NCI-H1694 (cell line): ENCODE measurements at places on chromosomes 16 and 17.

GRCh38 chr16:88196471-88197400 is 186.0 kb upstream of the ZNF469 start:
- no peak for DNase-seq

DNA sequence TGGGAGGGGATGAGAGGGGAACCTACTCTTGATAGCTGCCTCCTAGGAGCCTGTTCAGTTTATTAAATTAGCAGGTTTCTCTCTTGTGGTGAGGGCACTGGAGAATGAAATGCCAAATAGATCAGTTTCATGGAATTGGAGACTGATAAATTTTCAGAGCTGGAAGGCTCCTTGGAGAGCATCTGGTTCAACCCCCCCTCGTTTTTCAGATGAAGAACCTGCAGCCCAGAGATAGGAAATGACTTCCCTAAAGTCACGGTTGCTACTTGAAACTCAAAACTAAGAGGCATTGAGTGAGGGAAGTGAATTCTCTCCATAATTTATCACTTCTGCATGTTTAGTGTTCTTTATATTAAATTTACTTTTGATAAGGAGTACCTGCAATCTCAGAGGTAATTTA is 366.0 kb upstream of the CCL2 start:
- DNase-seq = no peak

DNA sequence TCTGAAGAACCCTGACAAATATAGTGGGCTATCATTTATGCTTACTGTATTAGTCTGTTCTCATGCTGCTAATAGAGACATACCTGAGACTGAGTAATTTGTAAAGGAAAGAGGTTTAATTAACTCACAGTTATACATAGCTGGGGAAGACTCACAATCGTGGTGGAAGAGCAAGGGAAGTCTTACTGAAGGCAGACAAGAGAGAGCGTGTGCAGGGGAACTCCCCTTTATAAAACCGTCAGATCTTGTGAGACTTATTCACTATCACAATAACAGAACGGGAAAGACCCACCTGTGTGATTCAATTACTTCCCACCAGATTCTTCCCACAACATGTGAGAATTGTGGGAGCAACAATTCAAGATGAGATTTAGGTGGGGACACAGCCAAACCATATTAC is 526.8 kb upstream of the GOT2 start:
- DNase-seq = no peak

DNA sequence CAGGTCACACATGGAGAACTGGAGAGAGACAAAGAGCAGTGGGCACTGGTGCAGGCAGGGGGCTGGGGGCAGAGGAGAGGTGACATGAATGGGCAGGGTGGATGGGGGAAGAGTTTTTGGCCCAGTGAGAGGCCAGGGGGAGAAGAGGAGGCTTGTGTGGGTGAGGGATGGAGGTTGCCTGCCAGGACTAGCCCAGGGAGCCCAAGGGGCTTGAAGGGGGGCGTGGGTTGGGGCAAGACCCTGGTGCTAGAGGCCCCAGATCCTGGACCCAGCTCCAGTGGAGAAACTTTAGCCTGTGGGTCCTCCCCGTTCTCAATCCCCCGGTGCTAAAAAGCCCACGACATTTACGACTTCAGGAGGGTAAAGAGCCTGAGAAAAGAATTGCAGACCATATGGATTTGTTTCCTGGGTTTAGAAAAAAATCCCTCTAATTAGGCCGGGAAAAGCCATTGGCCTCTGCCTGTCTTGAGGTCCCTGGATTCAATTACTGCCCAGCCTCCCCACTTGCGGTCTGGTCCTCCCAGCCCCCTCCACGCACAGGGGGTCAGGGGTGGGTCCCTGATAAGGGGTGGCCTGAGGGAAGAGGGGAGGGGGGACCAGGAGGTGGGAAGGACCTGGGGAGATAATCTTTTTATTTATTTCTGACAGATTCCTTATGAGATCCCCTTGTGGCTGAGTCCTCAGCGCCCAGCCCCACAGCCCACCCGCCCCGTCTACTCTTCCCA is 33.0 kb downstream of the NGFR start:
- no peak for DNase-seq

GRCh38 chr17:31878703-31879073 is 19.6 kb upstream of the COPRS start:
- DNase-seq = no peak

GRCh38 chr17:48500435-48501426 is 30.1 kb downstream of the HOXB1 start:
- no peak for DNase-seq

GRCh38 chr16:60432472-60432871 is 1603.8 kb downstream of the CDH8 start:
- no peak for DNase-seq

- no peak for DNase-seq
Measured at GRCh38 chr16:88688013-88688778, 1.9 kb upstream of the SNAI3 start.

DNA sequence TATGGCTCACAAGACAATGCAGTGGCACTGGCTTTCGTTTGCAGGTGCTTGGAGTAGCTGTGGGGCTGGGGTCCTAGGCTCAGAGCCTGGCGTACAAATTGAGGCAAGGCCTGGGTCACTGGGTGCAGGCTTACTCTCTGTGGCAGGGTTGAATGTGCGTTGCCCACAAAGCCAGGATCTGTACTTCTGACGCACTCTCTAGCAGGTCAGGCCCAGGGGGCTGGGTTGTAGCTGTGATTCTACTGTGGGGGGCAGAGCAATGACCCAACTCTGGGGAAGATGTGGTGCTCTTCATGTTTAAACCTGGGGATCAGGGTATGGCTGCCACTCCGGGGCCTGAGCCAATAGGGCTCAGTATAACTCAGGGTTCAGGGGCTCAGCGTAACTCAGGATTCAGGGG is 6.4 kb upstream of the PRSS21 start:
- no peak for DNase-seq

- DNase-seq = no peak
Measured at GRCh38 chr17:31313982-31314781, at the start of gene EVI2B. TSS of gene EVI2B (minus strand) at chr17:31314054. CDS start at chr17:31305609, 8,445 bp downstream.

GRCh38 chr16:27408012-27408601 is 6.1 kb downstream of the IL21R start:
- DNase-seq = no peak

GRCh38 chr17:74916136-74916850 is 6.8 kb downstream of the USH1G start:
- no peak for DNase-seq

GRCh38 chr17:7179317-7180254 is at the start of gene ASGR1:
TSS of gene ASGR1 (minus strand) at chr17:7179370. CDS start at chr17:7178563, 807 bp downstream.
- no peak for DNase-seq

DNA sequence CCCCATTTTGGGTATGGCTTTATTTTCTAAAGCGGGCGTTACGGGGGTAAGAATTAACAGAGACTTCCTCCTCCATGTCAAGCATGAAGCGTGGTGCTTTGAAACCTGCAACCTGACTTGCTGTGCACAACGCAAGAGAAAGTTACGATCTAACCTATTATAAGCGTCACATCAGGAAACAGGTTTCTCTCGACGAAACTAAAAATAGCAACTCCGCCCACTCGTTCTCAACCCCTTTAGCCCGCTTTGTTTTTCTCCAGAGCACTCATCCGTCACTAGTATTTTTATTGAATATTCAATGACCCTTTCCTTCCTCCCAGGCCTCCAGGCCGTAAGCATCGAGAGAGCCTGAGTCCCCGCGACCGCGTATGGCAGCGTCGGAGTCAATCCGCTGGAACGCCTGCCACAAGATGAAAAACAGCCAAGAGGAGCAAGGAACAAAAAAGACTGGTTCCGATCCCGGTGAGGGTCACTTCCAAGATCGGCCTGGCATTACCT is 555 bp downstream of the NUP88 start:
- DNase-seq = peak; percentile 13

GRCh38 chr17:4366327-4367063 is at the start of gene UBE2G1:
TSS of gene UBE2G1 (minus strand) at chr17:4366675. CDS start at chr17:4366316, 359 bp downstream.
- DNase-seq = peak; percentile 93

DNA sequence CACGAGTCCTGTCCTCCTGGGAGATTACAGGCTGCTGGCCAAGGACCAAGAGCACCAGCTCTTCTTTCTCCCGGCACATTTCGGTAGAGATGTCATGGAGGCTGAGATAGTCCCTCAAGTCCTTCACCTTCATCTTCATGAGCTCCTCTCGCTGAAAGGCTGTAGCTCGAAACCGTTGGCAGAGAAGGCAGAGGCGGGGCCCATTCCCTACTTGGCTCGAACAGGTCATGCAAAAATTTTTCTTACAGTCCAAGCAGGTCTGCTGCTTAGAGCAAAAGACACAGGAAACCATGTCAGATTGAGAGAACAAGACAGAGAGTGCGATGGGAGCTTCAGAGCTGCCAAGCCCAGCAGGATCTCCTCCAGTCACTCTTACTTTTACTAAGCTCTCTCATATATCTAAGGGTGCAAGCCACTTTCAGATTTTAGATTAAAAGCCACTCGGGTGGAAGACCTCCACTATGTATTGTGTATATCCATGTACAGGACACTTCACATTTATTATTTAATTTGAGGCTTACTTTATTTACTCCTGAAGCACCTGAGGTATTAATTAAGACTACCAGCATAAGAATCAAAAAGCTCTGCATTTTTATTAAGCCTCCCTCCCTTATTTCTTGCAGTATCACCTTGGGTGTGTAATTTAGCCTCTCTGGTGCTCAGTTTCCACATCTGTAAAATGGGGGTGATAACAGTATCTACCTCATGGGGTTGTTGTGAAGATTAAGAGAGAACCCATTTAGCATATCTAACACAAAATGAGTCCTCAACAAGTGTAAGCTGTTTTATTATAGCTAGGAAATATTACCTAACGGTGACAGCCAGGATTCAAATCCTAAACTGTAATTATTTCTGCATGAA is 41.4 kb downstream of the LIG3 start:
- DNase-seq = no peak

DNA sequence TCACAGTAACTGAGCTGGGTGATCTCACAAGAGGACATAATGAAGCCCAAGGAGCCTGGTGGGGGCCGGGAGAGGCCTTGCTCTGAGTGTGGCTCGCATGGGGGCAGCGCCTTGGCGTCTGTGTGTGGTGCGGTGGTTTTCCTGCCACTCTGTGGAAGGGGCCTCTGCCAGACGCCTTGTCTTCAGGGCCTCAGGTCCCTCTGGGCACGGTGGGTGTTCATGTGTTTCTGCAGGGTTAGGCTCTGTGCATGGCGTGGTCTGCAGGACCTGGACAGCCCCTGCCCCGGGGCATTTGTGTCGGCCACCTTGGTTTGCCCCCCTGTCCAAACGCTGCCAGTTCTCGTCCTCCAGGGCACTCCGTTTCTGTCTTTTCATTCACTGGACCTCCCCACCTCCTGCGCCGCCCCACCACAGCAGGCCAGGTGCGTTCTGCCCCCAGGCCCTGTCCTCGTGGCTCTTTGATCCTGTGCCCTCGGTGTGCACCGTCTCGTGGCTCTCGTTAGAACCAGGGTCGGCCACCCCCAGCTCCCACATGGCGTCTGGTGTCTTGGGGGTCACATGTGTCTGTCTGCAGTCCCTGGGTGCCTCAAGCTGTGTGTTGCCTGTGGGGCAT is 43.7 kb upstream of the ZNF750 start:
- DNase-seq = no peak

- peak; percentile 40 for DNase-seq
Measured at GRCh38 chr17:17141860-17142552, 64.1 kb downstream of the PLD6 start.

DNA sequence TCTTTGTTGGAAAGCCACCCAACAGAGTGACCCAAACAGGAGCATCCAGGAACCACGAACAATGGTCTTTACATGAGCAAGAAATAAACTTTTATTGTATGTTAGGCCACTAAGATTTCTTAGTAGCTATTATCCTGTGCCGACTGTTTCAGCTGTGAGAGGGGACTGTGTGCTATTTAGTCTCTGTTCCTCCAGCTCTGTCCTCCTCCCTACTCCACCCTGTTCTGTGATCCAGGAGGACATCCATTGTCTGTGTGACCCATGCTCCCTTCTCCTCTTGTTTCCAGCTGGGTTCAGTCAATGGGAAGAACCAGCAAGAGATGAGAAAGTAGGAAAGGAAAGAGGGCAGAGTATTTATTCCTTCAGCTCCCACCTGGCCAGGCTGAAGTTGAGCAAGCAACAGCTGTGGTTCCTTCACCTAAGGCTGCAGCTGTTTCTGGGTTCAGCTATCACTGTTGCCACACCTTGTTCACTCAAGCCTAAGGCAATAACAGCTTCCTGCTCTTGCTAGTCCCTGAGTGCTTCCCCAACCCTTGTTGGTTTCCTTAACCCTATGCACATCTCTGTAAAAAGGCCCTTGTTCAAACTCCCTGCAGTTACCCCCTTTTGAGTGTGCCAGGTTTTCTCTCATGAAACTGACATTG is 14.9 kb upstream of the B4GALNT2 start:
- DNase-seq = no peak

- no peak for DNase-seq
Measured at GRCh38 chr16:61721544-61721943, 314.7 kb downstream of the CDH8 start.

GRCh38 chr17:35892091-35893035 is 12.2 kb upstream of the CCL5 start:
- DNase-seq = no peak

DNA sequence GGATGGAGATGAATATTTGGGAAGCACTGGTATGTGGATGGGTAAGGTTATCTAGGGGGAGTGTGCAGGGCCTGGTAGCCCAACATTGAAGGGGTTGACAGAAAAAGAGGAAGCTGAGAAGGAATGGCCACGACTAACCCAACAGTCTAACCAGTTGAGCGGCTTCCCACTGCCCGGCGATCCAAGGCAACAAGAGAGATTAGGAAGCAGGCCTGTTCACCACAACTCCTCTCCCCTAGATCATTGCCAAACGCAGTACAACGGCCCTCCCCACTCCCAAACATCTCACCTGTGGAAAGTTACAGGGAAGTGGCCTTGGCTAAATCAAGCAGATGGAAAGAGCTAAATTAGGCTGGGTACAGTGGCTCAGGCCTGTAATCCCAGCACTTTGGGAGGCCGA is 11.2 kb upstream of the RANGRF start:
- no peak for DNase-seq

DNA sequence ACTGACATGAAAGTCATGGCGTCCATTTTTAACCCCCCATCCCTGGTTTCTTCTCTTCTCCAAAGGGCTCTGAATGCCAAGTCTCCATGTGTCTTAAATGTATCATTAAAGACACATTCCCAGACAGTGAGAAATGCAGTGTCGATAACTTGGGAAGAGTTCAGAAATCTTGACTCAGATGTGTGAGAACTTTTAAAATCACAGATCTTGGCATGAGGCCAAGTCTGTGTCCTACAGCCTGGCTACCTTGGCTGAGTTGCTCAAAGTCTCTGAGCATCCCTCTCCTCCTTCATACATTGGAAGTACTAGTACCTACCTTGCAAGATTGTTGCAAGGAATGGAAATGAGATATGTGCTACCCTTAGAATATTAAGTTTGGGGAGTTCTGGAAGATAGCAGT is 1046.5 kb upstream of the RBFOX1 start:
- DNase-seq = no peak

DNA sequence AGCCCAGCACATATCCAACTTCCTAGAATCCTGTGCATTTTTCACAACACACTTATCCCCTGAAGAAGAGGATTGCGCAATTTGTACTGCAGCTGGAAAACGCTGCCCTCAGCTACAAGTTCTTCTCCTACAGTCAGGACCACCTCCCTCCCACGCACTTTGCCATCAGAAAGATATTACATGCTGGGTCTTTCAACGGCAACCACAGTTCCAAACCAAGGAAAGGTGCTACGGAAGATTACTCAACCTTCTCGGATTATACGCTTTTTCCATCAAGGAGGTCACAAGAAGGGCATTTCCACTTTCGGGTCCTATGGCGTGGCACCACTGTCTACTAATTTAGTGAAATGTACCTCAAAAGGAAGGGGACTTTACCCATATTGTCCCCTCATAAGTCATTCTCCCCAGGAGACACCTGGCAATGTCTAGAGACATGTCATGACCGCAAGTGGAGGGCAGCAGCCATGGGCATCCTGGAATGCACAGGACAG is 35.2 kb downstream of the USP7 start:
- no peak for DNase-seq
